Effector CD4-positive, alpha-beta T cell (primary cell): ENCODE measurements at places on chromosomes 3 and 15.

- no peak for DNase-seq
These were observed 207.7 kb downstream of the PLOD2 start for GRCh38 chr3:145953316-145953715.

DNA sequence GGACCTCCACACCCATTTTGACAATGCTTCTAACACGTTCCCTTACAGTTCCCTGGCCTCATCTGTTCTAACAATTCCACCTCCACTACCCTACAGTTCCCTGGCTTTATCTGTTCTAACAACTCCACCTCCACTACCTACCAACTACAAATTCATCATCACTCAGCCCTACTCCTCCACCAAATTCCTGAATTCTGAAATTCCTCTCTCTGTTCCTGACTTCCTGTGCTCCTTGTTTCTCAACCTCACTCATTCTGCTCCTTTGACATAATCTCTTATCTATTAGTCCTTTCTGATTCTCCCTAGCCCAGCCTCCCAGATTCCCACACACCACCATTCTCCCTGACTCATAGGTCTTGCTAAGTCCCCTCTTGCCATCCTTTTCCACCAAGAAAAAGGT is 22.5 kb downstream of the UPK1B start:
- DNase-seq: no peak

- no peak for DNase-seq
These were observed 7.0 kb downstream of the MAPKAPK3 start for GRCh38 chr3:50623840-50624474.

GRCh38 chr3:150734795-150735119 is 28.2 kb downstream of the SIAH2 start:
- no peak for DNase-seq

GRCh38 chr3:34863485-34863884 is 775.8 kb upstream of the ARPP21 start:
- no peak for DNase-seq

- DNase-seq: no peak
These were observed 2.7 kb downstream of the EOMES start for GRCh38 chr3:27719314-27720003.

GRCh38 chr3:60932643-60933042 is 318.6 kb downstream of the FHIT start:
- no peak for DNase-seq

DNA sequence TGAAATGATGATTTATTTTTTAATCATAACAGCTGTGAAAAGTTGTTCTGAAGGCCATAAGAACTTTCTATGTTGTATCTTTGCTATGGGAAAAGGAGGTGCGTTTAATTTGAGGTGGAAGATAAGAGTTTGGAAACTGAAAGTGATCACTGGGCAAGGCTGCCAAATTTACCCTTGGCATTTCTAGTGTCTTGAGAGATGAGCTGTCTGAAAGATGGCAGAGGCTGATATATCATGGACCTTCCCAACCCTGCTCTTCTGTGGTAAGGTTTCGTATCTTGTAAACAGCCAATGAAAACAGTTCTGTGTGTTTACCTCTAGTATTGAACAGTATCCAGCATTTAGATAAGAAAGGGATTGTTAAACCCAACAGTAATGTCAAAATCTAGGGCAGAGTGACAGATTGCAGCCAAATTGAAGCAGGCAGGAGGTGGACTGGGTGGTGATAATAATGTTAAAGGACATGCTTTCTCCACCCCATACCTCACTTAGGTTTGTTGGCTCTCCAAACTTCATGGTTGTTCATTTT is 15.8 kb upstream of the NFKBIZ start:
- DNase-seq: no peak

GRCh38 chr3:37130984-37131859 is 43.2 kb downstream of the LRRFIP2 start:
- no peak for DNase-seq

- no peak for DNase-seq
These were observed 18.0 kb downstream of the MTMR10 start for GRCh38 chr15:30973379-30973778.

DNA sequence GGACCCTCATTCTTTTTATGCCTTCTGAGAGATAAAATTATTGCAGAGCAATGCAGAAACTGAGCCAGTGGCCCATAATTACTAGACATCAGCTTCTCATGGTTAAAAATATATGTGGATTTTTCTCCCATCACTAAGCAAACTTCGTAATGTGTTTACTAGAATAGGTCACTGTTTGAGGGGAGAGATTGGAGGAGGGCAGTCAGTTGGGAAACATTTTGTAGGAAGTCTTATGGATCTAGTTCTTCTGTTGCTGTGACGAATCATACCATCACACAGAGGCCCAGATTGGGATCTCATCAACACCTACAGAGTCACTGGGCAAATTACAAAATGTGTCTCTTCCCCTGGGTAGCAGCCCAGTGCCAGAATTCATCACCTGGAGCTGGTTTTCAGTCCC is 81.4 kb downstream of the PDE8A start:
- no peak for DNase-seq

DNA sequence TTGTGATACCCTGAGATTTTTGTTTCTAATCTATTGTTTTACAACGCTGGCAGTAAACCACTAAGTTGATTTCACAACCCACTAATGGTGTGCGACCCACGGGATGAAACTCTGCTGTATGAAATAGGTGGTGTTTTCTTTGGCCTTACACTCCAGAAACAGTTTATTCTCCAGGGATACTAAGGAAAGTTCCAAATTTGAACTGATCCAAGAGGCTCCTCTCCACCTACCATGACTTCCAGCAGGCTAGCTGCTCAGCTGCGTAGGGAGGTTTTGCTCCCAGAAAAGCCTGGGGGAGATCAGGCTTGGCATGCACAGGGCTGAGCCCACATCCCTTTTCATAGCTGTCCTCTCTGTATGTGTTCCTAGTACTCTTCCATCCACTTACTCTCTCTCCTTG is 71.5 kb downstream of the FAM174B start:
- no peak for DNase-seq

DNA sequence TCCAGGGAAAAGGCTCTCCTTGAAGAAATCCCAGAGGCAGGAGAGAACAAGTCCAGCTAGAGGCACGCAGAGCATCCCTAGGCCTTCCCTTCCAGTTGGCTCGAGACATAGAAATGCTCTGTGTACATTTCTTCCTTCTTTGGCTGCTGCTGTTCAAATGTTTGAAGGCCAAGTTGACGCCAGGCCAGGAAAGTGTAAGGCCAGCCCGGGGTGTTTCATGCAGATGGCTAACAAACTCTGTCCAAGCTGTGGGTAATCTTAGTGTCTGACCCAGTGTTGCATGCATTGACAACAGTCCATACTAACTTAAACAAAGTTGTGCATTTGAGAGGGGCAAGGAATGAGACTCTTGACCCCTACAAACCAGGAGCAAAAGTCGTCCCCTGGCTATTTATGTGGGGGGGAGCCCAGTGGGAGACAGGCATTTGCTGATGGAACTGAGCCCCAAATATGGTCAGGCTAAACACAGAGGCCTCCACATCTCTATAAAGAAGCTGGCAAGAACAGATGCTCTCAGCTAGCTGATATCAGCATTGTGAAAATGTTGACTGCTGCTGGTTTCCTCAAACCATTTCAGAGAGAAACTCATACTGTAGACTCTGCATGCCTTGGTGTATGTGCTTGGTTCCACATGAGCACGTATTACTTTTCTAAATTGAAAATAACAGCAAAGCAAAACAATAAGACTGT is 139.5 kb downstream of the ADAMTS9 start:
- no peak for DNase-seq

GRCh38 chr15:35876762-35877161 is 330.8 kb upstream of the DPH6 start:
- no peak for DNase-seq

DNA sequence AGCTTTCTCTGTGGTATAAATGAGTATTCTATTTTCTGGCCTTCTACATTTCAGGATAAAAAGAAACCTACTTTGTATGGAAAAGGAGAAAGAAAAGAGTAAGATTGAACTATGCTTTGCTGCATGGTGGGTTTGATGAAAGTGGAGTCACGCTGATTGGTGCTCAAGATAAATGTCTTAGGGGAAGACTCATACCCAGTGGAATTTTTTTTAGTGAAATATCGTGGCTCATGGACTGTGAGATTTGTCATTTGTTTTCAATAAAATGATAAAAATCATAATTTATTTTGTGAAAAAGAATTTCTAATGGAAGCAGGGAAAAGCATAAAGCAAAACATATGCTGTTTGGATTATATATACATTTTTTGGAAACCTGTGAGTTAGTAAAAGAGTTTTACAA is 292.5 kb downstream of the ZPLD1 start:
- DNase-seq: no peak

- no peak for DNase-seq
These were observed 74.7 kb downstream of the SEC22A start for GRCh38 chr3:123276346-123277006.

- DNase-seq: no peak
These were observed 25.9 kb downstream of the ETFA start for GRCh38 chr15:76285241-76285825.

DNA sequence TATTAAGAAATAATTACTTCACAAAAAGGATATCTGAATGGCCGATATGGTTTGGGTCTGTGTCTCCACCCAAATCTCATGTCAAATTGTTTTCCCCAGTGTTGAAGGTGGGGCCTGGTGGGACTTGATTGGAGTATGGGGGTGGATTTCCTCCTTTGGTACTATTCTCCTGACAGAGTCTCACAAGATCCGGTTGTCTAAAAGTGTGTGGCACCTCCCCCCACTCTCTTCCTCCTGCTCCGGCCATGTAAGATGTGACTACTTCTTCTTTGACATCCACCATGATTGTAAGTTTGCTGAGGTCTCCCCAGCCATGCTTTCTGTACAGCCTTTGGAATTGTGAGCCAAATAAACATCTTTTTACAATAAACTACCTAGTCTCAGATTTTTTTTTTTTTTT is 34.5 kb downstream of the ZBTB11 start:
- no peak for DNase-seq

DNA sequence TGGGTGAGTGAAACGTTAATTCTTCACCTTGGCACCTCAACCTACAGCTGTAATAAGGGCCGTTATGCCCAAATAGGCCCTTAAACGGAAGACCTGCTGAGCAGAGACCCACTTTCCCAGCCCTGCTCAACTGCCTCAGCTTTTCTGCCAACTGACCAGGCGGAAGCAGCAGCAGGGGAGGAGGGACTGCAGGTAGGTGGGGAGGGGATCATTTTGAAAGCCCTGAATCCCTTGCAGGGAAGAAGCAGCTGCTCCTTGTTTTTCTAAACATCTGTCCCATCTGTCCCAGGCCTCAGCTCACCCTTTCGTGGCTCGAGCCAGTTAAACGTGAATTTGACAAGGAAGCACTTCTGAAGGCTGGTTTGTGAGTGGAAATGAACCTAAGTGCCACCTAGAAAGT is 978 bp upstream of the CMC1 start:
- no peak for DNase-seq

DNA sequence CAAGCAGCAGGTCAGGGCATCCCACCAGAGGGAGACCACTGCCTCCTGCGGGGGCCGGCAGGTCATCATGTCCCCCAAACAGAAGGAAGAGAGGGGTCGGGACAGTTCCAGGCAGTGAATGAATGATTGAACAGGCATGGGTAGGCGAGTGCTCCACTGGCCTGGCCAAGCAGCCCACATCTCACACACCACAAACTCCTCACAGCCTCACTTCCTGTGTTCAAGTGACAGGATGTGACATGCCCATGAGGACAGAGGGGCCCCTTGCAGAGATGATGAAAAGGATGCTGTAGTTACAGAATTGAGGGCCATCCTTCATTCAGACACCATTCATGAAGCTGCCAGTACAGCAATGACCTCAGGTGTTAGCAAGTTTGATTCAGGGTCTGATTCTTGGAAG is 3.7 kb downstream of the IQSEC1 start:
- DNase-seq: peak; percentile 24

GRCh38 chr3:20305647-20306046 is 119.6 kb upstream of the SGO1 start:
- no peak for DNase-seq

- no peak for DNase-seq
These were observed 8.6 kb upstream of the RPL29 start for GRCh38 chr3:52004163-52004787.

GRCh38 chr3:172036541-172037215 is 2.7 kb upstream of the FNDC3B start:
- DNase-seq: no peak

- DNase-seq: no peak
These were observed 265.1 kb upstream of the NR2E3 start for GRCh38 chr15:71545223-71545760.

- DNase-seq: no peak
These were observed 1.1 kb upstream of the PARP15 start for GRCh38 chr3:122576174-122576940.

DNA sequence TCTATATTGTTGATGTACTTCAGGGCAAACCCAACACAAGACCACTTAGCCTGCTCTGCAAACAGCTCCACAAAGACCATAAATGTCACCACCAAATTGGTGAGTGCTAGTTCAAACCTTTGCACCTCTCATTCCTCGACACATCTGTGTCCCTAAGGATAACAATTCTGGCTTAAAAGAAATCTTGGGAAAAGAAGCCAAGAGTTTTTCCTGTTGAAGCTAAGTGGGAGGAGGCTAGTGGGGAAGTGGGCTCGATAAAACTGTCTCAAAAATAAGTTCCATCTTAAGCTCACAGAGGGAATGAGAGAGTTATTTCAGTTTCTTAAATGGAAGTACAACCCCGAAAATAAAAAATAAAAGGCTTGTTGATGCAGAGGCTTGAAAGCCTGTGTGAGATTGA is 40.4 kb upstream of the PRICKLE2 start:
- DNase-seq: no peak

DNA sequence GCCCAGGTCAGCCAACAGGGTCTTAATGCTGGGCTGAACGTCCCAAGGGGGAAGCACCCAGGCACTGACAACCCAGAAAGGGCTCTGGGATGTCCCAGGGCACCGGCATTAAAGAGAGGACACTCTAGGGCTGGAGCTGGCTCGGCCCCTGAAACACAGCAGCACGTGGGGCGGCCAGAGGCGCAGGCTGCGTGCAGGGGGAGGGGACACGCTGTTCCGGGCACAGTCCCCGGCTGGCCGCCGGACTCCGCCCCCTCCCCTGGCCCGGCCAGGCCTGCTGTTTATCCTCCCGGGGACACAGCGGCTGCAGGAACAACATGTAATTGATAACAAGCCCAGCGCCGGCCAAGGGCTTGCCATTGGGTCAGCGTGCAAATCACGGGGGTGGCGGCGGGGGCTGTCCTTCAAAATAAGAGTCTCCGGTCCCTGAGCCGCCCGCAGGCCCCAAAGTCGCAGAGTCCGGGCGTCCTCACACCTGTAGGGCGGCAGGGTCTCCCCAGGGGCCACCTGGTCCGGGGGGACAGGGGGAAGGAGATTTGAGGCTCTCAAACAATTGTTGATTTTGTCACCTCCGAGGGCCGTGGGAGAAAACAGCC is 1.3 kb downstream of the KLF15 start:
- no peak for DNase-seq

DNA sequence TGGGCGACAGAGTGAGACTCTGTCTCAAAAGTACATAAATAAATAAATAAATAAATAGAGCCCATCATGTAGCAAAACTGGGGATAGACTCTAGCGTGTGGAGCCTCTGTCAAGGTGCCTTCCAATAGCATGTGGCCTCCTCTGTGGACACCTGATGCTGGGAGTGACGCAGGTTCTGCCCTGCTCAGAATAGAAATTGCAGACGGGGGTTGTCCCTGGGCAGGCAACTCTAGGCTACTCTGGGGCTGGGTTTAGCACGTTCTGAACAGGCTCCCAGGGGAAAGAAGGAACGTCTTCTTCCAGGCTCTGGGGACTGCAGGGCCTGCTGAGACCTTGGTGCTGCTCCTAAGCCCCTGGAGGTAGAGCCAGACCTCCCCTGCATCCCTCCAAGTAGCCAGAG is 65.3 kb downstream of the EPHB3 start:
- DNase-seq: no peak

- DNase-seq: no peak
These were observed 451.9 kb downstream of the FOXP1 start for GRCh38 chr3:71131375-71132314.

- no peak for DNase-seq
These were observed 4.7 kb upstream of the KPNA4 start for GRCh38 chr3:160569894-160570652.
